Inflammatory macrophage treated with lipopolysaccharide for 1 hour (primary cell): ENCODE measurements at places on chromosomes 5 and 9.

DNA sequence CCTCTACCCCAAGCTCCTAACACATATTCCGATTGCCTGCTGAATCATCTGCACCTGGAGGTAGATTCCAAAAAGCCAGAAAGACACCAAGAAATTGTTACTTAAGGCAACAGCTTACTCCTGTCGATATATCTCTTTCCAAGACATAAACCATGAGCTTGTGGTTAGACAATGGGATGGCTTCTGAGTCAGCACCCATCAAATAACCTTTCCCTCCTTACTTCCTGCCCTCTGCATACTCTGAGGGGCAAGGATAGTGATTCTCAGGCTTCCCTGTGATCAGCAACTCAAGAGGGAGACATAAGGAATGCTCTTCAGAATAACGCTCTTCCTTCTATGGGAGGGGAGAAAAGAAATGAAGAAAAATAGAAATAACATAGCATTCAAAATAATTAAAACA is 70.9 kb downstream of the TMEM215 start:
- no peak for DNase-seq

GRCh38 chr5:138951986-138952735 is 77.0 kb upstream of the LRRTM2 start:
- no peak for DNase-seq

- DNase-seq = no peak
These were observed 26.2 kb downstream of the PPARGC1B start for GRCh38 chr5:149756354-149756753.

GRCh38 chr5:218457-219291 is 554 bp downstream of the SDHA start:
- DNase-seq = peak; percentile 49

DNA sequence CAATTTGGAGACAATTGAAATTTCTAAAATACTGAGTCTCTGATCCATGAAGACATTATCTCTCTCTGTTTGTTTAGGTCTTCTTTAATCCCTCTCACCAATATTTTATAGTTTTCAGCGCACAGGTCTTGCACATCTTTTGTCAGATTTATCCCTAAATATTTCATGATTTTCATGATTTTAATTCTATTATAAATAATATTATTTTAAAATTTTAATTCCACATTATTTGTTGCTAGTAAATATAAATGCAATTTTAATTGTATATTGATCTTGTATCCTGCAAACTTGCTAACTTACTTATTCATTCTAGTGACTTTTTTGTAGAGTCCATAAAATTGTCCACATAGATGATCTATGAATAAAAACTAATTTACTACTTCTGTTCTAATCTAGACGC is 112.6 kb upstream of the TNPO1 start:
- DNase-seq = no peak

DNA sequence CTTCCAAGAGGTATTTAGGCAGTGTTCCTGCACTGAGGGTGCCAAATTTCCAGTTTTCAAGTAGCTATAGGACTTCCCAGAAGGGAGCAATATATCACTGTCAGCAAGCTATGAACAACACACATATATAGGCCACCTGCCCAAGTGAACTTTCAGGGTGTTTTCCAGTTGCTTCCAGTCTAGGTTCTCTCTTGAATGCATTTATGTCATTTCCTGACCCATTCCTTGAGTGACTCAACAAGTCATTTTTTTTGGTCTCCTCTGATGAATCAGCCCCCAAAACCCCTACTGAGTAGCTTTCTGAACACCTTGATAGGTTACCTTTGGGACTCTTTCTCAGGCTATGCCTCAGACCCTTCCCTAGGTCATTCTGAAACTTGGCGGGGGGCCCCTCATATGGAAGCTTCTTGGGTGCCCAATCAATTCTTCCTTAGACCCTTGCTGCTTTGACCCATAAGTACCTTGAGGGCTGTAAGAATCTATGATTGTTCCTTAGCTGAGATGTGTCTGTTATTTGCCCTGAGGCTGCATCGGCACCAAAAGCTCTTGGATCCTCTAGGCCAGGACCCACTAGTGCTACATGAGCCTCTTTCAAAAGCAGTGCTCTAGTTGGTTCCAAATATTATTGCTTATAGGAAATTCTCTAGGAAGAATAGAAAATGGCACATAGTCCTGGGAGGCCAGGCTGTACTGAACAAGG is 12.4 kb downstream of the DNAJB5 start:
- DNase-seq = no peak

DNA sequence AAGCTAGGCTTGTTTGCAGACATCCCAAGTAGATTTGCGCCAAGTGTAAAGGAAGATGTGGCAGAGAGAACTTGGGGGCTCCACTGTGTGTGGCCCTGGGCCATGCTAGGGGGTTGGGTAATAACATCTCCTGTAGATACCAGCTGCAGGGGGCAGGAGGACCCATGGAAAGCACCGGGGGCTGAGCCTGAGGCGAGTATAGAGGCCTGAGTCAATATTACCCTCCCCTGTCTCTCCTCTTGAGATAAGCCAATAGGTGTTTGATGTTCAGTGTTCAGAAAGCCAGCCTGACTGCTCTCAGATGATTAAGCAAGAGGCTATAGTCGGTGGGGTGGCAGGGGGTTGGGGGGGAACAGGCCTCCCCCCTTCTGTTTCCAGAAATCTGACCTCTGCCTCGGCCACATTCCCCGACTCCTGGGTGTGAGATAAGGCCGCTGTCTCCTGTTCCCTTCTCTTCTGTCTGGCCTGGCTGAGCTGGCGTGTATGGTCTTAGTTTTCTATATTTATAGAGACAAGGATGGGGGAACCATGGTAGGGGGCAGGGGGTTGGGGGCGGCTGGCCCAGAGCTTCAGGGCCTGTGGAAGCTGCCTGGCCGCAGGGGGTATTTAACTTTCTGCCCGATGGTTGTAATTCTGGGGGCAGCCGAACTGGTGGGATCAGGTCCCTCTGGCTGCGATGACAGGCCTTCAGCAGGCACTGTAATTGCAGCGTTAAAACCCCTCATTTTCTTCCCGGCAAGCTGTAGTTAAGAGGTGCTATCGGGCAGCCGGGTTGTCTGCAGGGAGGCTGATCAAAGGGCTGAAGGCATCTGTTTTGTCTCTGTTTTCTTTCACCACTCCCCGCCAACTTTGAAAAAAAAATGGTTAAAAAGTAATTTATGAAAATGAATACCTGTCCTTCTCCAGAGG is 292.0 kb downstream of the NSG2 start:
- no peak for DNase-seq

DNA sequence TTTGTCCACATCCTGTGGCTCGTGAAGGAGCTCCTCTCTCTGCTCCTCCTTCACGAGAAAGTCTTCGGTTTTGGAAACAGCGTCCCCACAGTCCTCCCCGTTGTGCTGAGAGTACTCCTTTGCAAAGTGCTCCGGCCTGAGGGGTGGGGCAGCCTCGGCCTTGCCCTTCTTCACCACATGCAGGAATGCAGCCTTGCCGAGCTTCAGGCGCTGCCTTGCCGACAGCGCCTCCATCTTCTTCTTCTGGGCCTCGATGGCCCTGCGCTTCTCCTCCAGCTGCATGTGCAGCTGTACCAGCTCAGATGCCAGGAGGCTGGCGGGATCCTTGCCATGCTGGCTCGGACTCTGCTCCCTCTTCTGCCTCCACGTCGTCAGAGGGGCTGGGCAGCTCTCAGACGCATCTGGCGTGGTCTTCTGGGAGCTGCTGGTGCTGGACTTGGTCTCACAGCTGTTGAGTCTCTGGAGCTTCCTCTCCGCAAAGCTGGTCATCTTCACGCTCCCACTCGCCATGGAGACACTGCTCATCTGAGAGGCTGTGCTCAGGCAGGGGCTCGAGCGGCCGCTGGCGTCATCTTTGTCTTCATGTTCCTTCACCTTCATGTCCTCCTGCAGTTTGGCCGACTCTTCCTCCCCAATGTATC is 85.5 kb downstream of the CAMSAP1 start:
- no peak for DNase-seq

DNA sequence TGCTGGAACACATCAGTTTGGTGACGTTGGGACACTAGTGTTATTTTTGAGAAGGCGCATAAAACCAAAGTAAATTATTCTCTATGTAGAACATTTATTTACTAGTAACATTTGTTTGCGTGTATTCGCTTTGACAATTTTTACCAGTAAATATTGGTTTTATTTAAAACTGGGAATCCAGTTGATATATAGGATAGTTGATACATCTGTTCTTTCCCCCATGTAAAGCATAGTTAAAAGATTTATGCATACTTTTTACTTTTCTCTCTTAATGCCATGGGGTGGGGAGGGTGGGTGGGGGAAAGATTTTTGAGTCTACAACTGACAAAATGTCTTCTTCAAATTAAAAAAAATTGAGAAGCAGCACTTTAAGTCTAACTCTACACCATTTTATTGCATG is at the start of gene IGIP:
Gene IGIP, plus strand, starts transcription at position 301 of the 400 bp plus-strand sequence. CDS start 2,540 bp downstream, outside the sequence.
- no peak for DNase-seq

- DNase-seq = no peak
These were observed 56.7 kb downstream of the TSSK1B start for GRCh38 chr5:113378081-113378480.

DNA sequence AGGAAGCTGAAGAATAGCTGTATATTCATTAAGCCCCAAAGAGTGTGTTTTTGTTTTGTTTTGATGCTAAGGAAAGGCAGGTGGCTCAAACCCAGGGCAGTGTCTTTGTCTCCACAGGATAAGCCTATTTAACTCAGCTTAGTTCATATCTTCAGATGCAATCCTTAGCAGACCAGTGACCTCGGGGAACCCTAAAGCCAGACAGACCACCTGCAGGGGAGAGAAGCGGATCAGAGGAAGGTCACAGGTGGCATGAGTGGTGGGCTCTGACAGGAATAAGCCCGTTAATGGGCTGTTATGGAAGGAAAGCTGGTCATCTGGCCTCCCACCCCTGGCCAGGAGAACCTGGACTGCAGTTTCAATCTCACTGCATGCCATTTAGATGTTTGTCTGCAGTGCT is 30.8 kb downstream of the TAS2R1 start:
- DNase-seq = no peak

- DNase-seq = no peak
These were observed 115.8 kb upstream of the KIF2A start for GRCh38 chr5:62190173-62190572.

- DNase-seq = no peak
These were observed 47.0 kb upstream of the F2RL1 start for GRCh38 chr5:76771705-76772405.

DNA sequence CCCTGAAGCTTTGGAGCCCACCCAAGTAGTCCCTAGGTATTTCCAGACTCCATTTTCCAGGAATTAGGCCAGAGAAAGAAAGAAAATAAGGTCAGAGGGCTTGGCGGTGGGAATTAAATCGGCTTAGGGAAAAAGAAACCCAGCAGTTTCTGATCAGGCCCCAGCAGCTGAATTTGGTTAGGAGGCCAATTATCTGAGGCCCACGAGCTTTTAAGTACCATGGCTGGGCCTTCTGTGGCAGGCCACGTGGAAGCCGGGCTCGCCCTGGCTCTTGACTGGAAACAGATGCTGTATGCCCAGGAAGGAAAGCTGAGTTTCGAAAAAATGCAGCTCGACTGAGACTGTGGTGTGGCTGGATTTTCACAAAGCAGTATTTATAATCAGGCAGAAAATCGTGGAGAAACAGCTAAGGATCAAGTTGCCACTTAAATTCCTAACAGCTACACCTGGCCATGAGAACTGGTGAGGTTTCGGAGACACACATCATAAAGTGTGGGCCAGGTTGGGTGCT is 75.1 kb upstream of the PANK3 start:
- DNase-seq = no peak

GRCh38 chr9:13755551-13755950 is 476.1 kb upstream of the MPDZ start:
- no peak for DNase-seq

GRCh38 chr5:153489611-153490010 is 859 bp upstream of the GRIA1 start:
- no peak for DNase-seq

DNA sequence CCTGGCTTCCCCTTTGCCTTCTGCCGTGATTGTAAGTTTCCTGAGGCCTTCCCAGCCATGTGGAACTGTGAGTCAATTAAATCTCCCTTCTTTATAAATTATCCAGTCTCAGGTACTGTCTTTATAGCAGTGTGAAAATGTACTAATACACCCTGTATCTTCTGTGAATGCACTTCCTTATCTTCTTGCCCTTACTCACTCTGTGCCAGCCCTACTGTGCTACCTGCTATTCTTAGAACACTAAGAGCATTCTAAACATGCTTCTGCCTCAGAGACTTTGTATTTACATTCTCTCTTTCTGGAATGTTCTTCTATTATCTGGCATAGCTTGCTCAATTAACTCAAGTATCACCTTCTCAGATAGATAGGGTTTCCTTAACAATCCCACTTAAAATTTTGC is 164.4 kb upstream of the EDIL3 start:
- DNase-seq = no peak

GRCh38 chr5:135591277-135591676 is 12.5 kb upstream of the CXCL14 start:
- no peak for DNase-seq

DNA sequence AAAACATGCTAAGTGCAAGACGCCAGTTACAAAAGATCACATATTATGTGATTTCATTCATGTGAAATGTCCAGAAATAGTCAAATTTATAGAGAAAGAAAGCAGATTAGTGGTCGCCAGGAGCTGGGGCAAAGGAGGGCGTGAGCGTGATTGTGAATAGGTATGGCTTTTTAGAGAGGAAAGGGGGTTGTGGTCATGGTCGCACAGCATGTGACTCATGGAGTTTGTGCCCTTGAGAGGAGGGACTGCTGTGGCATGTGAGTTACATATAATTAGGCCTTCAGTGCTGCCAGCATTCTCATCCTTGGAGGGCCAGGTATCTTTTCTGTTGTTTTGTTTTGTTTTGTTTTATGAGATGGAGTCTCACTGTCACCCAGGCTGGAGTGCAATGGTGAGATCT is 21.2 kb upstream of the MARCHF6 start:
- DNase-seq = no peak

GRCh38 chr9:123637945-123638634 is 282.1 kb downstream of the CRB2 start:
- peak; percentile 18 for DNase-seq

GRCh38 chr5:127425037-127425436 is 92.4 kb upstream of the PRRC1 start:
- DNase-seq = no peak

DNA sequence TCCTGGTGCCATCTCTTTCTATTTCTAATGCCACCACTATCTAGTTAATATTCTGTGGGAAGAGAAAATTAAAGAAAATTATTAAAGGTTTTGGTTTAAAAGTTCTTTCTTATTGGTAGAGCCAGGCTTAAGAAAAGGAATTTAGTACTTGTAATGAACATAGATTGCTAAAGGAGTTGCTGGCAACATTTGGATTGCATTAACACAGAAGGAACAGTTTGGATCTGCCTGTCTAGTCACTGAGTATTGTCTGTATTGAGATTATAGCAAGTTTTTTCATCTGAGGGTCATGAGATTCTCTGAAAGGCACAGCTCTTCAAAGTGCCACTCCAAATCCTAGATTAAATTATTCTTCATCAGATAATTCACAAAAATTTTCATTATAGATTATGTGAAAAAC is 32.0 kb downstream of the FSD1L start:
- DNase-seq = no peak
